ENCODE measurements at places on chromosomes 4 and X. TPM values are rescaled to one million over a fixed set of nuclear protein-coding genes. Genes with fewer than 3 reads are reported as not detected.

DNA sequence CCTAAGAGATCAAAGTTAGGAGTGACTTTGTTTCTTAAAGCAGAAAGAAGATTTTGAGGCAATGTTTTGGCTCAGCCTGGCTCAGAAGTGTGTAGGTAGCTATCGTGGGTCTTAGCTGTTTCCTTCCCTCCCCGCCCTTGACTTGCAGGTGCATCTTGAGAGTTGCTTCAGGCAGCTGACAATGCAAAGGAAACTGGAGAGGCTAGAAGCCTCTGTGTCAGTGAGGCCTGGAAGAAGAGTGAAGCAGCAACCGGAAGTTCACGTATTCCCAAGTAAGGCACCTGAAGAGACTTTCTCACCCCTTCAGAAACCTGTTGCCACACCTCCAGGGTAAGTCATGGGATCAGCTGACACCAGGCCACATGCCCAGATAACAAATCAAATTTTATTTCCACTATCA is 10.6 kb upstream of the XKRX start:
- H3K36me3 ChIP-seq: no peaks in the 10 kb centered on the region
- no peak overlapping the region for H3K4me3 ChIP-seq
- H3K27me3 ChIP-seq: no peaks in the 10 kb centered on the region
- no peaks in the 10 kb centered on the region for H3K4me1 ChIP-seq

- no peaks in the 10 kb centered on the region for H3K27me3 ChIP-seq
- peaks cover 37% of the 10 kb centered on the region for H3K4me1 ChIP-seq
- no peak overlapping the region for H3K4me3 ChIP-seq
- DNase-seq: no peak
- H3K36me3 ChIP-seq: no peaks in the 10 kb centered on the region
- no peak overlapping the region for H3K27ac ChIP-seq
These were observed 5.7 kb downstream of the EFNB1 start for GRCh38 chrX:68834371-68835103.

DNA sequence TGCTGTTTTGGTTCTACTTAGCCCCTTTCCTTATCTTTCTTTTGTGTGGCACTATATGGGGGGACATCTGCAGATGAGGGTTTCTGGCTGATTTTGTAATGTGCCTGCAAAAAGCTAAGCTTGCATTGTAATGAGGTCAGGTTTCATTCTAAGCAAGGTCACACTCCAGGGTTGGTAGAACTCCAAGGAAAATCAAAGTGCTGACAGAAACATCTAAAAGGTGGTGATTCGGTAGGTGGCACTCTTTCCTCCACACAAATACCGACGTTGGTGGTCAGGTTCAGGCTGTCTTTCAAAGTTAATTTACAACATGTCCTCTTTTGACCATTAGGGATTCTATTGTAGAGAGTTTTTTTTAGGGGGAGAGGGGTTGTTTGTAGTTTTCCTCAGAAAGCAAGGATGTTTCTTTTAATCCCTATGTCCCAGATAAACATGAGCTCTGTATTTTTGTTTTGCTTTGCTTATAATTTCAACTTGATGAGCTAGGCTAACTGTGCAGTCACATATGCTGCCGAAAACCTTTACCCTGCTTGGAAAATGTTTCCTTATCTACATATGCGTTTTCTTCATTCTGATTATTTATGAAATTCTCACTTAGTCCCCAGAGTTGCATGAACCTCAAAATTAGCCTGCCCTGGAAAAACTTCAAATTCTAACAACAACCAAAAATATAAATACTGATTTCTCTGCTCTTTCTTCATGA is 434.2 kb downstream of the PPARGC1A start:
- H3K27me3 ChIP-seq: no peaks in the 10 kb centered on the region
- no peak overlapping the region for H3K27ac ChIP-seq
- H3K36me3 ChIP-seq: no peaks in the 10 kb centered on the region
- peaks cover 32% of the 10 kb centered on the region for H3K4me1 ChIP-seq
- DNase-seq: no peak

The GALNTL6 gene
- not detected for total RNA-seq

DNA sequence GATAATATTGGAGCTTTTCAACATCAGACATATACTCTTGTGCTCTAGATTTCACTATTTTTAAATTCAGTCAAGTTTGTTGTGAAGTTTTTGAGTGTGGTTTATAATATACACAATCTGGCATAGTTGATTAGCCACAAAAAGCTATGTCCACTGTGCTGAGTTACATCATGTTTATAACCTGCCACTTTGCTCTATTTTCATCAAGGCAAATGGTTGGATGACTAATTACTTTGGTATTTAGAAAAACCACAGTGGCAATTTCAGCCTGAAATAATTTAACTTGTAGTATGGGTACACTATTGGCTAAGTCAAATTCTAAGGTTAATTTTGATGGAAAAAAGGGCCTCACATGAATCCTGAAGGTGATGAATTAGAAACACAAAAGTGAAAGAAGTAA is 262.6 kb downstream of the C4orf33 start:
- peaks cover 27% of the 10 kb centered on the region for H3K4me1 ChIP-seq
- no peak overlapping the region for H3K4me3 ChIP-seq
- no peak overlapping the region for H3K27ac ChIP-seq
- no peaks in the 10 kb centered on the region for H3K36me3 ChIP-seq
- no peak for DNase-seq

DNA sequence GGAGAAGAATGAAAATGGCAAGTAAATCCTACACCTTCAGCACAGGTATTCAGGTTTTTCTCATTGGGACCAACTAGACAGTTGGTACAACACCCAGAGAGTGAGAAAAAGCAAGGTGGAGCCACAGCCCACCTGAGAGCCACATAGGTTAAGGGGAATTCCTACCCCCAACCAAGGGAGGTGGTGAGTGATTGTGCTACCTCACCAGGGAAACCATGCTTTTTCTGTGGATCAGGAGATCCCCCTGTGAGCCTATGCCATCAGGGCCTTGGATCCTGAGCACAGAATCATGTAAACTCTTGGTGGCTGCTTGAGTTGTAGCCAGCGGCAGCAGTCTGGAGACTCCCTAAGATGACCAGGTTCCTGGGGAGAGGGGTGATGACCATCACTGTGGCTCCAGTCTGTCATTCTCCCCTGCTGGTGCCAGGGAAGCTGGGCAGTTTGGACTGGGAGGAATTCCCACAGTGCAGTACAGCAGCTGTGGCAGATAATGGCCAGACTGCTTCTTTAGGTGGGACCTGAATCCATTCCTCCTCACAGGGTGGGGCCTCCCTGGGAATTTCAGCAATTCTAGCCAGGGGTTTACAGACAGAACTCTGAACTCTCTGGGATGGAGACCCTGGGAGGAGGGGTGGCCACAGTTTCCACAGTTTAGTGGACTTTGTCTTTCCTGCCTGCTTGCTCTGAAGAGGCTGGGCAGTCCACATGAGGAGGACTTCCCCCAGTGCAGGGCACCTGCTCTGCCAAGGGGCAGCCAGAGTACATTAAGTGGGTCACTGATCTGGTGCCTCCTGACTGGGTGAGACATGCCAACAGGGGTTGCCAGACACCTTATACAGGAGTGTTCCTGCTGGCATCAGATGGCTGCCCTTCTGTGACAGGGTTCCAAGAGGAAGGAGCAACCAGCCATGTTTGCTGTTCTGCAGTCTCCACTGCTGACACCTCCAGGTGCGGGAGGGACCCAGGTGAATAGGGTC is 43.2 kb downstream of the PARM1 start:
- H3K27ac ChIP-seq: no peak overlapping the region
- H3K4me3 ChIP-seq: no peak overlapping the region
- no peaks in the 10 kb centered on the region for H3K27me3 ChIP-seq
- no peaks in the 10 kb centered on the region for H3K4me1 ChIP-seq
- H3K36me3 ChIP-seq: no peaks in the 10 kb centered on the region

GRCh38 chrX:145687707-145688106 is 129.9 kb upstream of the SLITRK2 start:
- H3K4me1 ChIP-seq: no peaks in the 10 kb centered on the region
- no peaks in the 10 kb centered on the region for H3K36me3 ChIP-seq
- no peaks in the 10 kb centered on the region for H3K27me3 ChIP-seq
- DNase-seq: no peak
- no peak overlapping the region for H3K27ac ChIP-seq
- H3K4me3 ChIP-seq: no peak overlapping the region

- no peak overlapping the region for H3K4me3 ChIP-seq
- H3K27me3 ChIP-seq: no peaks in the 10 kb centered on the region
- no peaks in the 10 kb centered on the region for H3K36me3 ChIP-seq
- DNase-seq: no peak
These were observed 80.1 kb downstream of the ANAPC4 start for GRCh38 chr4:25457053-25457715.

- H3K27me3 ChIP-seq: peaks cover 56% of the 10 kb centered on the region
- no peak overlapping the region for H3K27ac ChIP-seq
- no peak overlapping the region for H3K4me3 ChIP-seq
- DNase-seq: no peak
These were observed 14.7 kb upstream of the PDE6B start for GRCh38 chr4:610411-611261.

GRCh38 chrX:100995469-100995868 is 26.0 kb downstream of the ARL13A start:
- H3K36me3 ChIP-seq: peaks cover 16% of the 10 kb centered on the region
- H3K27ac ChIP-seq: no peak overlapping the region
- no peaks in the 10 kb centered on the region for H3K4me1 ChIP-seq
- no peak overlapping the region for H3K4me3 ChIP-seq

DNA sequence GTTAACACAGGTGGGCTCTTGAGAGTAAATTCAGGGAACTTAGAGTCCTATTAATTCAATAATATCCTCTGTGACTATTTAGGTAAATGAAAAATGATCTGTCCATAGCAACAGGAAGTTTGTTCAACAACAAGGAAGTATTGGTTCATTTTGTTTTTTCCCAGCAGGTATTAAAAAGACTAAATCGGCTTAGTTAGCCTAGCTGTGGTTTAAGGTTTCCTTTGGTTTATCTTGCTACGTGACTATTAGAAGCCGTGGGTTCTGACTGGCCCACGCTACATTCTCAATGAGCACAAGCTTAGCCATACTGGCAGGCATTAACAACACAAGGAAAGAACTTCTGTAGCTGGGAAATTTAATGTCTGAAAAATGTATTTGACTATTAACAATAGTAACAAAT is 168.8 kb upstream of the HS3ST1 start:
- no peaks in the 10 kb centered on the region for H3K36me3 ChIP-seq
- no peaks in the 10 kb centered on the region for H3K27me3 ChIP-seq
- no peak overlapping the region for H3K27ac ChIP-seq
- H3K4me3 ChIP-seq: no peak overlapping the region

DNA sequence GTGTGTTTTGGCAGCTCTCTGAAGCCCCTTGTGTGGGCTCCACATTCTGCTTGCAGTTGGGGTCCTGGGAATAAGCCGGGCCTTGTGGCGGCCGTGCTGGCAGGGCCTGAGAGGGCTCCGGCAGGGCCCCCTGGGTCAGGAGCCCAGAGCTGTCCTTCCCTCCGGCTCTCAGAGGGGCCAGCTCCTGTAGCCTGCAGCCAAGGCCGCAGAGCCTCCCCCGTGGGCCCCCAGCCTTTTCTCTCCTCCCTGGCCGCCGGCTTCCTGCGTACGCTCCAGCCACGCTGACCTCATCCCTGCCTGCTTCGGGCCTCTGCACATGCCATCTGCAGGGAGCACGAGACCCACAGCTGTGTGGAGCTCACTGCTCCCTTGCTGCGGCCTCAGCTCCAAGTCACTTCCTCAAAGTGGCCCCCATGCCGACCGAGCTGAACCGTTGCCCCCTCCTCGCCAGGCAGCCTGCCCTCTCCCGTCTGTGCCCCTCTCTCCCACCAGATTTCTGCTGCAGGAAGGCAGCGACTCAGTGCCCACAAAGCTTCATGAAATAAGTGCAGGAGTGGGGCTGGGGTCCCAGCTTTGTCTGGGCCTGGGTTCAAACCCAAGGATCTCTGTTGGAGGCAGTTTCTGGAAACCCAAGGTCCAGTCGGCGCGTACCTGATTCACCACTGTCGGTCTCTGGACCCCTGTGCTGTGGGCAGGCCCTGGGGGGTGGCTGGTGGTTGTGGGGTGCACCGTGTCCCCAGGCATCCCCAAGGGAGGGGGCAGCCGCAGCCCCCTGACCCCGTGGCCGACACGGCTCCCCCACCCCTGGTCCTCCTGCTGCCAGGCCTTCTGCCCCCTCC is 57.1 kb upstream of the NKX1-1 start:
- H3K36me3 ChIP-seq: no peaks in the 10 kb centered on the region
- no peak overlapping the region for H3K4me3 ChIP-seq
- no peak overlapping the region for H3K27ac ChIP-seq
- no peaks in the 10 kb centered on the region for H3K4me1 ChIP-seq

DNA sequence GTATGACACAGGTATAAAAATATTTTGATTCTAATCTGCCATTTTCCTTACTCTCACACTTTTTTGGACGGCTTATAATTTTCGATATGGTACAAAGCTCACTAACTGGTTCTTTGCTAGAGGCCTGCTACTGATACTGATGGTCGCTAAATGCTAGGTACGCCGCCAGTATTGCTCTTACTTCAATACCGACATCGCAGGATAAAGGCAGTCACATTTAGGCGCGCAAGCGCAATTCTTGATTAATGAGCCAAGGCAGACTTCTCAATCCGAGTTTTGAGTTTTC is 557 bp upstream of the USP38 start:
- peaks cover 38% of the 10 kb centered on the region for H3K4me1 ChIP-seq
- no peaks in the 10 kb centered on the region for H3K27me3 ChIP-seq
- H3K4me3 ChIP-seq: peak overlapping the region; percentile 89
- no peaks in the 10 kb centered on the region for H3K36me3 ChIP-seq
- H3K27ac ChIP-seq: peak overlapping the region; percentile 96

GRCh38 chr4:119032921-119033685 is 102.5 kb upstream of the MYOZ2 start:
- H3K4me1 ChIP-seq: peaks cover 47% of the 10 kb centered on the region
- H3K27ac ChIP-seq: peak overlapping the region; percentile 98
- H3K27me3 ChIP-seq: no peaks in the 10 kb centered on the region
- peak overlapping the region; percentile 55 for H3K4me3 ChIP-seq
- no peak for DNase-seq

The MND1 gene
- total RNA-seq: 0.99 TPM

DNA sequence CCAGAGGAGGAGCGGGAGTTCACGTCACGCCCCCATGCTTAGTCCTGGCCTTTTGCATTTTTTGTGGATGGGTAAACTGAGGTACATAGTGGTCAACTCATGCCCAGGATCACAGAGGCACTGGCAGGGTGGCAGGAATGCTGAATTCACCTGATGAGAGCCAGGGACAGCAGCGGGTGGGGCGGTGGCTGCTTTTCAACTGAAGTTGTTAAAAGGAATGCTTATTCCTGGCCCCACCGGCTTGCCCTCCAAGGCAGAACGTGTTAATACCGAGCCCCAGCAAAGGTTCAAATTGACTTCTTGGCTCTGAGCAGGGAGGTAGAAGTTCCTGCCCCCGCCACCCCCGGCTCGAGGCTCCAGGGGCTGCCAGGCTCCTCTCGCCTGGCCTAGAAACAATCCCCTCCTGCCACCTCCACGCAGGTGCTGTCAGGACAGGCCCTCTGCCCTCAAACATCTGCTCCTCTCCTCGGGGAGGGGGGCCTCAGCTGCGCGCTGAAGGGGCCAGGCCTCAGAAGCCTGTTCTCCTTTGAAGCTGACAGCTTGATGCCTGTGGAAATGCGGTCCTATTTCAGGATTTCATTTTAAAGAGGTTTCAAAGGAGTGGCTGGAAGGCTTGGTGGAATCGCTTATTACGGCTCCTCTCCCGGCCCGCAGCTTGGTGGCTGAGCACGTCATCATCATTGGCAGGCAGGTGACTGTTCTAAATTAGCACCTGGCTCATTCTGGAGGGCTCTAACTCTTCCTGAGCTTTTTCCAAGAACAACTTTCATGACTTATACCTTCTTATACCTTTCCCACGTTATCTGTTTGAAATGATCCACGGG is 93.0 kb downstream of the PHKA2 start:
- H3K4me1 ChIP-seq: peaks cover 29% of the 10 kb centered on the region
- H3K4me3 ChIP-seq: no peak overlapping the region
- H3K36me3 ChIP-seq: no peaks in the 10 kb centered on the region
- no peaks in the 10 kb centered on the region for H3K27me3 ChIP-seq
